RCC 7860 (cell line): ENCODE measurements at places on chromosomes 4 and X.

DNA sequence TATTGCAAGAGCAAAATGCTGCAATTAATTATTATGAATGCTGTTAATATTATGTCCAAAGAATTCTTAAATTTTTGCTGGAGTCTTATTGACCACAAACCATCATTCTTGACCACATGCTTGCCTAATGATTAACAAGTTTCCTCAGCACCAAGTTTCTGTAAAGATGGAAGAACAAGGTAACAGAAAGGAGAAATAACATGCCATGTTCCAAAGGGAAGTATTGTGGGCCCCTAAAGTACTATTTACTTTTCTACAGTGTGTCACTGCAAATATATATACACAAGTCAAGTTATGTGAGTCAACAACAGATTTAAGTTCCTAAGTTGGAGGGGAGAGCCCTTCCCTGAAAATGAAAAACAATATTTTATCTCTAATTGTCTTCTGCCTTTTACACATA lies 20.6 kb downstream of the FAM47E start:
- DNase-seq, result no peak

- no peak for DNase-seq
Observed at GRCh38 chr4:15037923-15038541, 35.8 kb downstream of the CPEB2 start.

GRCh38 chr4:109996526-109996925 lies 83.8 kb downstream of the EGF start:
- no peak for DNase-seq

- no peak for DNase-seq
Observed at GRCh38 chrX:56795309-56795868, 66.3 kb downstream of the NBDY start.

- DNase-seq, result no peak
Observed at GRCh38 chr4:16387448-16387847, 161.2 kb upstream of the TAPT1 start.

- no peak for DNase-seq
Observed at GRCh38 chr4:184280137-184280536, 62.5 kb upstream of the ENPP6 start.

- no peak for DNase-seq
Observed at GRCh38 chr4:86563416-86563815, 30.7 kb upstream of the PTPN13 start.

GRCh38 chr4:121326597-121326996 lies 54.2 kb downstream of the QRFPR start:
- DNase-seq, result no peak

- DNase-seq, result no peak
Observed at GRCh38 chrX:40578039-40578695, 2.6 kb upstream of the ATP6AP2 start.

DNA sequence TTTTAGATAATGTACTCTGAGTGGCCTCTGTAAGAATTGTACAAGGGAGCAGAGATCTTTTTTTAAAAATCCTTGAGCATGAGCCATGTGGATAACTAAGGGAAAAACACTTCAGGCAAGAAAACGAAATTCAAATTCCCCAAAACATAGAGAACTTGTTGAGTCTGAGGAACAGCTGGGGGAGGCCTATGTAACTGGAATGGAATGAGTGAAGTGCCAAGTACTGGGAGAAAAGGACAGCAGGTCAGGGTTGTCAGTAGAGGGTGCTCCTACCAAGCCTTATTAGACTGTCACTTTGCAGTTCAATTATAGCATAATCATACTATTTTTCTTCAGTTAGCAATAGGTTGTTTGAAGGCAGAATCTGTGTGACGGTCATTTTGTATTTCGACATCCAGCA lies 135.1 kb downstream of the ARHGAP6 start:
- DNase-seq, result no peak

- no peak for DNase-seq
Observed at GRCh38 chr4:46550471-46550870, 160.5 kb upstream of the GABRA2 start.
